DMS79 (cell line): ENCODE measurements at places on chromosomes 11 and 22.

GRCh38 chr11:125267548-125267947 lies 103.0 kb downstream of the PKNOX2 start:
- no peak for DNase-seq

GRCh38 chr11:34558211-34558610 lies 44.6 kb upstream of the ELF5 start:
- no peak for DNase-seq

DNA sequence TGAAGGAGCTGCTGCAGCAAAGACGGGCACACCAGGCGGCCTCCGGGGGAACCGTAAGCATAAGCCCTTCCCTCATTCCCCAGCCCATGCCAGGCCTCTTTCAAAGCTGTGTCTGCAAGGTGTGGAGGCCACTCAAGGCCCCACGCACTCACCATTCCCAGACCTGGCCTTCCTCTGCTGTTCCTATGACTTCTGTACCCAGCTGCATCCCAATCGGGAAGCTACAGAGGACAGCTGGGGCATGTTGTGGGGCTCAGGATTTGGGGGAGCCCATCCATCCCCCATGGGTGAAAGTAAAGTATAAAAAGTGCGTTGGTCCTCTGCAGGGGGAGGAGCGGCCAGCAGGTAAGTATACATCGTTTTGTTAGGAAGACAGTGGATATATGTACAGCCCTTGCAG lies 2.2 kb downstream of the POU2AF3 start:
- DNase-seq = no peak

GRCh38 chr11:621838-622237 lies 2.9 kb downstream of the CDHR5 start:
- DNase-seq = no peak

- DNase-seq = no peak
These were observed 1.3 kb downstream of the GRIK4 start for GRCh38 chr11:120512739-120513435.

DNA sequence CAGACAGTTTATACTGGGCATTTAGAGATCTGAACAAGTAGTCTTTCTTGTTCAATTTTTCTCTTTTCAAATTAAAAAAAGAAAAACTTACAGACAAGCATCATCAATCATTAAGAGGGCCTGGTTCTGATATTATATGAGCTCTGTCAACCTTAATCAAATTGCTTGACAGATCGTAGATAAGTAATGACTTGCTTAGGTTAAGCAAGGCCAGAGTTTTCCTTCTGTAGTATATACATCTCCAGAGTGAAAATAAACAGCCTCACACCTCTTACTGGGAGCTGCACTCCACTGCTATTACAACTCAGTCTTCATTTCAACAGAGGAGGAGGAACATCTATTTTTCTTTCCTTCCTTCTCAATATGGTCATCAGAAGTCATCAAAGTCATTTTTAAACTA lies 13.5 kb downstream of the CDON start:
- no peak for DNase-seq

DNA sequence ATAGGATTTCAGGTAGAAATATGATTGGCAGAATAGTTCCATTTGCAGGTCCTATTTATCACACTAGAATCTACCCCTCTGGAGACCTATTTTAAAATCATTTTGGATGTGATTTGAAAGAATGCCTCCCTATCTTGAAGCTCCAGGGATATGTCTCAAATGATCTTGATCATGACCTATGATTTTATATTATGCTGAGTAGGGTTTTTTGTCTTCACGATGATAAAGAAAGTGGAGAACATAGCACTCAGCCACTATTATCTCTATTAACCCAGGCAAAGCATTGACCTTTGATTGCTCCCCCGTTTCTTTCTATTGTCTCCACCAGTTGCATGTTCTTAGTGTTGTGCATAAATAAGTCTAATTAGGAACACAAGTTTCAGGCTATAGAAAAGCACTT lies 307.9 kb downstream of the BLID start:
- no peak for DNase-seq

GRCh38 chr22:19915287-19915954 lies 26.2 kb upstream of the COMT start:
- no peak for DNase-seq

GRCh38 chr11:44329472-44330230 lies 19.7 kb upstream of the ALX4 start:
- DNase-seq = peak; percentile 58

DNA sequence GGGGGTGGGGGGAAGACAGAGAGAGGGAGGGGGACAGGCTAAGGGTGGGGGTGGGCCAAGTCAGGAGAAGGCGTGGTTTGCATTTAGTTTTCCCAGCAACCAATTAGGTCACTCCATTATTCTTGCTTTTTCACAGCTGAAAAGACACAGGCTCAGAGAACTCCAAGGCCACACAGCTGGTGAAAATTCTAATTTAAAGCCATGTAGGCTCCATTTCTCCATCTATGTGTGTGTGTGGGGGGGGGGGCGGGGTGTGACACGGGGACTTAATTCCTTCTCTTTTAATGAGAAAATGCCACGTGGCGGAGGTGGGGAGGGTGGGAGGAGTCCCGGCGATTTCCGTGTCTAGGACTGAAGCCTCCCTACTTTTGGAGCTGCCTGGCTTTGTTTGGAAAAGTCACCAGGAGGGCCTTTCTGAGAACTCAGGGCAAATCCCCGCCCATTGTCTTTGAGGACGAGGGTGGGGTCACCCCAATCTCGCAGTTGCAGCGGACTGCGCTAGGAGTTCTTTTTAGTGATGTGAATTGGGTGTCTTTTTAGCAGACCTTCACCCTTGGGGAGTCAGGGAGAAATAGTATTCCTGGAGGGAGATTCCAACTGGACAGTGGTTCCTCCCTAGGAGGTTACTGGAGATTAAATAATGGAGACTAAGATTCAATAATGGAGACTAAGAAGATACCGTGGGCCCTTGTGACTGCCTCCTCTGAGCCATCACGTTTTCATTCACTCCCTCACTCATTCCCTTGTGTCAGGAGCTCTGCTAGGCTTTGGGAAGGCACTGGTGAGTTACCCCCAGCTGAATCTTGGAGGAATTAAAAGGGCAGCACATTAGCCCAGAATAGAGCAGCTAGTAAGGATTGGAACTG lies 36.4 kb upstream of the PTPRJ start:
- no peak for DNase-seq

- DNase-seq = no peak
These were observed 38.5 kb upstream of the NUP50 start for GRCh38 chr22:45125188-45125587.

DNA sequence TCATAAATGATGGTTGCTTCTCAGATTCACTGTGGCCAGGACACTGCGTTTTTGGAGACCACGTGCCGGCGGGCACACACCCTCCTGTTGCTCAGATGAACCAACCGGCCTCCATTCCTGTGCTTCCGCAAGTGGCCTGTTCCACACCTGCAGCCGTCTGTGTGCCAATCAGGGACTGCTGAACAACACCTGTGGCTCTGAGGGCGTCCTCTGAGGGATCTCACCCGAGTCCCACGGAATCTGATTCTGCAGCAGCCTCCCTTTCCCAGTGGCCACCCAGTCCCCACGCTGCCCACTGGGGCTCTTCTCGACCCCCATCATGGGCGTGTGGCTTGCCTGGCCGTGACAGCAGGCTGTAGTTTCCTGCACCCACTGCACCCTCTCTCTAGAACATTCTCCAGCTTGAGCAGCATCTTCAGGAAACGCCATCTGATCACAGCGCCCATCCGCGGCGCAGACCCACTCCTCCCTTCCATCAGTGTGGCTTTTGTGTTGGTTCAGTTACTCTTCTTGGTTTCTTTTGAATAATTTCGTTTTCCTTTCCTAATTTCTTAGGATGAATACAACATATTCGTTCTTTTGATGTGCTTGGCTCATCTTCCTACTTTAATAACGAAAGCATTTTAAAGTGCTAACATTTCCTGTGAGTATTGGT lies 100.3 kb upstream of the SLC22A12 start:
- no peak for DNase-seq

- no peak for DNase-seq
These were observed 23.1 kb upstream of the MICAL2 start for GRCh38 chr11:12087075-12088004.

- no peak for DNase-seq
These were observed at the start of gene TMA7B for GRCh38 chr22:39959640-39960447. Gene TMA7B (plus strand): TSS chr22:39960397. CDS start chr22:39964375, 3,978 bp downstream.

DNA sequence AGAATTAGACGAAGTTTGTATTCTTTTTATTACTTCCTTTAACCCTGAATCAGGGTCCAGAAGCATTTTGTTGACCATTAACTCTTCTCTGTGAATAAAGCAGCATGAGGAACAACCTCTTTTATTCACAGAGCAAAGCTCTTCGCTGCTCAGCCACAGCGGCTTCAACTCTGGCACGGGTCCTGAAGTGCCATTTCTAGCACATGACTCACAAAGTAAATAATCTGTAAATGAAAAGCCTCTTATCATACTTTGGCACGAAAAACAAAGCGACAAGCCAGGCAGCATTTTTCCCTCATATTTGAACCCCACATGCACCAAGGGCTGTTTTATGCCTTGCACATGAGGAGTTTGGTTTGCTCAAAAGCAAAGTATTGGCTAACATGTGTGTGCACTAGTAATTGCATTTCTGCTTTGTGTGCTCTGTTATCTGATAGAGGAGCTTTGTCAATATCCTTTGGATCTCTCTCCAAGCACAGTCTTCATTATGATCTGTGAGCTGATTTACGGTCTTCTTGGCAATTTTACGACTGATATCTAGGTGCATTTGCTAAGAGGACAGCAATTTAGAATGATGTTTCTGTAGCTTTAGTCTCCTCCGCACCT lies 33.0 kb upstream of the APOBEC3A start:
- DNase-seq = peak; percentile 85

DNA sequence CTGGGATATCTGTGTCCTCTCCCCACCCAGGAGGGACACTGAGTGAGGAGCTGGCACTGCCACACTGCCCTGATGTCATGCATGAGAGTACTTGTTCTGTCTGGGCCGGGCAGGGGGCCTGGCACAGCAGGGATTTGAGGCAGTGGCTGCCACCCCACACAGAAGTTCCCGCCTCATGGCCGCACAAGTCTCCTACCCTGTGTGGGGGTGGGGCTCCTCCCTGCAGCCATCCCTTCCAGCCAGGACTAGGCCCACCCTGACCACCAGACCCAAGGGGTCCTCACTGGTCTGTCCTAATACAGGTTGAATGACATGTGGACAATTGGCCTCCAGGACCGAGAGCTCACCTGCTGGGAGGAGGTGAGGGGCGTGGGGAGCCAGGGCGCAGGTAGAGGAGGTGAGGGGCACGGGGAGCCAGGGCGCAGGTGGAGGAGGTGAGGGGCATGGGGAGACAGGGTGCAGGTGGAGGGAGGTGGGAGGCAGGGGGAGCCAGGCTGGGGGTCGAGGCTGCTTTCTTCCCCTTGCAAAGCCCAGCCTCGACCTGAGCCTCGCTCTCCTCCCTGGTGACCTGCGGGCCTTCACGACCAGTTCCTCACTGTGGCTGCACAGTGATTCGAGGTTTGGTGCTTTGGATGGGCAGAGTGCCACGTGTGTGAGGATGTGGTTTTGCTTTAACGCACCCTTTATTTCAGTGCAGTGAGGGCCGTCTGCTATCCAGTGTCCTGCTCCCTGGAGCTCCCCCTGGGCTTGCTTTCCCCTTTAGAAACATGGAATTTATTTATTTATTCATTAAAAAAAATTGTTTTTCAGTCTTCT lies 7.4 kb downstream of the LZTR1 start:
- no peak for DNase-seq

GRCh38 chr11:64789331-64790204 lies 11.2 kb upstream of the SF1 start:
- DNase-seq = no peak

GRCh38 chr11:61442616-61443015 lies 12.7 kb downstream of the SDHAF2 start:
- no peak for DNase-seq

GRCh38 chr22:41401781-41402648 lies 20.3 kb downstream of the TEF start:
- DNase-seq = peak; percentile 25

DNA sequence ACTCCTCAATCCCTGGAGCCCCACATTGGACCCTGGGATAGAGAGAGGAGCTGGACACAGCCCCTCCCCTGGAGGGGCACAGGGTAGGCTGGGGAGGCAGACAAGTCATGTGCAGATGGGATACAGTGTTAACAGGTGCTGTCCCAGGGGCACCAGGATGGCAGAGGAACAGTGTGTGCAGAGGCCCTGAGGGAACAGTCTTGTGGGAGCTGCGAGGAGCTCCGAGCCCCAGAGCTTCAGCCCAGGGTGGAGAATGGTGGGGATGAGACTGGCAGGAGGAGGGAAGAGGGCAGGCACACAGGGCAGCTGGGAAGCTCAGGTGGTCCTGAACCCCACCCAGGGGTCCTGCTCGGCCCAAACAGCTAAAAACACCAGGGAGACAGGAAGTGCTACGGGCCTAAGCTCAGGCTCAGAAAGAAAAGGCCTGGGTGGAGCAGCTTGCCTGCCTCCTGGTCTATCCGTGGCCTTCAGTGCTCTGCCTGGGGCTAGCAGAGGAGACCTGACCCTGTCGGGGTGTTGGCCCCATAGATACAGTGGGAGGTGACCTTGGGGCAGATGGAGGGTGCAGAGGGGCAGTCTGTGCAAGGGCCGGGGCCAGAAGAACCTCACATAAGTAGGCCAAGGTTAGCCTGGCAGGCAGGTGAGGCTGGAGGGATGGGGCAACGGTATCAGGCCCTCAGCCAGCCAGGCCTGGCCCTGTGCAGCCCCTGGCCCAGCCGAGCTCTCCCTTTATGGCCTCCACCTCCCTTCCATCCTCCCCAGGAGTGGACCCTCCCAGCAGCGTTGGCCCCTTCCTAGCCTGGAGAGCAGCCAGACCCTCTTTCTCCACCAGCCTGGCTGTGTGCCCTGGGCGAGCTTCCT lies 15.4 kb downstream of the CAPN5 start:
- no peak for DNase-seq

DNA sequence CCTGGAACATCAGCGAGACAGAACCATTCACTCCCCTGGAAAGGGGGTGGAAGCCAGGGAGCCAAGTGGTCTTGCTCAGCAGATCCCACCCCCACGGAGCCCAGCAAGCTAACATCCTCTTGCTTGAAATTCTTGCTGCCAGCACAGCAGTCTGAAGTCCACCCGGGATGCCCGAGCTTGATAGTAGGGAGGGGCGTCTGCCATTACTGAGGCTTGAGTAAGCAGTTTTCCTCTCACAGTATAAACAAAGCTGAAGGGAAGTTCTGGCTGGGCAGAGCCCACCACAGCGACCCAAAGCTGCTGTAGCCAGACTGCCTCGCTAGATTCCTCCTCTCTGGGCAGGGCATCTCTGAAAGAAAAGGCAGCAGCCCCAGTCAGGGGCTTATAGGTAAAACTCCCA lies 764.8 kb upstream of the LUZP2 start:
- DNase-seq = no peak

DNA sequence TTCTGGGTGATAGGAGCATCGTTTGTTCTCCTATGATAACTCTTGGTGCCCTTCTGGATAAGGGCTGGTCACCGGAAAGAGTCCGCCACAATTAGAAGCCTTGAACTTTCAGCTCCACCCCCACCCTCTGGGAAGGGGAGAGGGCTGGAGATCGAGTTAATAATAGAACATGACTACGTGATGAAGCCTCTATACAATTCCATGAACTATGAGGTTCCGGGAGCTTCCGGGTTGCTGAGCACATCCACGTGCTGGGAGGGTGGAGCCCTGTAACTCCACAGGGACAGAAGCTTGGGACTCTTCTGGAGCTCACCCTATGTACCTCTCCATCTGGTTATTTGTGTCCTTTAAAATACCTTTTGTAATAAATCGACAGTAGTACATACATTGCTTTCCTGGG lies 40.3 kb downstream of the ARHGAP42 start:
- DNase-seq = no peak

- DNase-seq = no peak
These were observed 24.1 kb downstream of the SUN2 start for GRCh38 chr22:38731703-38732161.
